IPS-NIHi11 (cell line): ENCODE measurements at places on chromosomes 11 and 22.
A peak's percentile ranks its signal among the peaks of the same experiment; 100 is the strongest.

DNA sequence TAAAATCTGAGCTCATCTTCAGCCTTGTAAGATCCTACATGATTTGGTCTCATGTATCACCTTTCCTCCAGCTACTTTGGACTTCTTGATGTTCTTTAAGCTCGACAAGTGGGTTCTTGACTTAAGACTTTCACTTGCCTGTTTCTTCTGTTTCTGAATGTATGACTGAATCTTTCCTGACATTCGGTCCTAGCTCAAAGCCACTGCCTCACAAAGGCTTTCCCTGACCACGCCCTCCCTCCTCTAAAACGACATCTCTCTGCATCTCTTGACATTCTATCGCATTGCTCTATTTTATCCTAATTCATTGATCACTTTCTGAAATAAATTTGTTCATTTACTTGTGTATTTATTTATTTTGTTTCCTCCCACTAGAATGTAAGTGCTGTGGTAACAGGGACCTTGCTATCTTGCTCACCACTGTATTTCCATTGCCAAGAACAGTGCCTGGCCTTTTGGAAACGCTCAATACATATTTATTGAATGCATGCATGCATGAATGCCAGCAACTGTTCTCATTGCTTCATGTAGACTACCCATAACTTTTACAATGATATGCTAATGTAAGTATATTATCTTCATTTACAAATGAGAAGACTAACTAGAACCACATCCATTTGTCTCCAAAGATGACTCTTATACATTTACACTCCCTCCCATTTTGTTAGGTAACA lies 43.0 kb downstream of the LMO2 start:
- DNase-seq, result no peak

DNA sequence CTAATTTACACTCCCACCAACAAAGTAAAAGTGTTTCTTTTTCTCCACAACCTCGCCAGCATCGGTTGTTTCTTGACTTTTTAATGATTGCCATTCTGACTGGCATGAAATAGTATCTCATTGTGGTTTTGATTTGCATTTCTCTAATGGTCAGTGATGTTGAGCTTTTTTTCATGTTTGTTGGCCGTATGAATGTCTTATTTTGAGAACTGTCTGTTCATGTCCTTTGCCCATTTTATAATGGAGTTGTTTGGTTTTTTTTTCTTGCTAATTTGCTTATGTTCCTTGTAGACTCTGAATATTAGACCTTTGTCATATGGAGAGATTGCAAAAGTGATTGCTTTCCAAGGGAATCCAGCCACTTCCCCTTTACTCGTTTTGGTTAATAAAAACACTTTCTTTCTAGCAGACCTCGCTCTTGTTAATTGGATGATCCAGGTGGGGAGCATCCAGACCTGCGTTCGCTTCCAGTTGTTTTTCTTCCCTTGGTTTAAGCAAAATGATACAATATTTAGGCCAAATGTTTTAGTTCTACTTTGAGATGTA lies 17.1 kb upstream of the APOL4 start:
- no peak for DNase-seq

DNA sequence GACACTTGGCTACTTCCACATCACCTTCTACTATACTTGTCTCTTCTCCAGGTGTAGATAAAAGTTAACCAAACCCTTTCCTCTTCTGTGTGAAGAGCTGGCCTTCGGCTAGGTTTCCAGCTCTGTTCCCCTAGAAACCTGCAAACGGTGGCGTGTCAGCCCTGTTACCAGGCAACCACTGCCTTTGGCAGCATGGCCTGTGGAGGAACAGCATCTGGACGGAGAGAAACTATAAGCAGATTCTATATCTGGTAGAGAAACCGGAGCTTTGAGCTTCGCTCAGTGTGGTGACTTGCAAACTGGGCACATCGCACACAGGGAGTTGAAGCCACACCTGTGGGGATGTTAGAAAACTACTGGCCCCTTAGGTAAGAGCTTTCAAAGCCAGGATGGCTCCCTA lies 35.9 kb downstream of the ARAP1 start:
- DNase-seq, result no peak

- peak; percentile 57 for DNase-seq
These were observed 1.2 kb downstream of the DGCR2 start for GRCh38 chr22:19120829-19121630.

DNA sequence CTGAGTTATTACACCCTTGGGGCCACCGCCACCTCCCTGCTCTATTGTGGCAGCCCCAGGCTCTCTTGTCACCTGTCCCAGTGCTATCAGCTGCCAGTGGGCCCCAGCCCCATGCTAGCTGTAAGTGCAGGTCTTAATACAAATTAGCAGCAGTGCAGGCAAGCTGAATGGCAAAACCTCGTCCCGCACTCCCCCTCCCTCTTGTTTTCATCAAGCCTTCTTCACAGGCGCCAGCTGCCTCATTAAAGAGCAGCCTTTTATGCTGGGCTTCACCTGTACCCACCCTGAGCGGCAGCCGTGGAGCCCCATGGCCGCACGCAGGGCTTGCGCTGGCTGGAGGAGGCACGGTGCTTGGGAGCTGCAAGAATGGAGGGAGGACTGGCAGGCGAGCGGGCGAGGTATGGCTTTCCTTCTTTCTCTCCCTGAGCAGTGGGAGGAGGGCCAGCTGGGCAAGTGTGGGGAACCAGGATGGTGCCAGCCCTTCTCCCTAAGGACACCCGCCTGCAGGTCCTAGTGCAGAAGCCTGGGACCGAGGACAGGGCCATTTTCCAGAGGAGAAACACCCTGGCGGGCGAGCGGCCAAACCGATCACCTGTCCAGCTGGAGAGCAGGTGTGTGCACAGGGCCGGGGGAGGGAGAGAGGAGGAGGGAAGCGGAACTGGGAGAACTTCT lies 70.7 kb downstream of the FLI1 start:
- no peak for DNase-seq

DNA sequence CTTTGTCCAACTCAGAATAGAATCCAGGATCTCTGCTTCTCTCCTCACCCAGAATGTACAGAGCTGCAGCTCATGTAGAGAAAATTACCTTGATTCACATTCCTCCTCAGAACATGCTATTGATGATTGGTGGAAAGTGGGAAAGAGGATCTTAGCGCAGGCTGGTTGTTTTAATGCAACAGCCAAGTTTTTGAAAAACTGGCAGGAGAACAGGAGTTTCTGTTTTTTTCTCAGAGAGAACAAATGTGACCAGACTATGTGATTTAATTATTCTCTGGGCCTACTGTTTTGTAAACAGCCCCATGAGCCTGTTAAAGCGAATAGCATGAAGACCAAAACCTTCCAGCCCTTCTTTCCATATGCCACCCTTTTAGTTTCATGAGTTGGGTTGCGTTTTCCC lies 19.1 kb upstream of the IL18BP start:
- DNase-seq, result no peak

DNA sequence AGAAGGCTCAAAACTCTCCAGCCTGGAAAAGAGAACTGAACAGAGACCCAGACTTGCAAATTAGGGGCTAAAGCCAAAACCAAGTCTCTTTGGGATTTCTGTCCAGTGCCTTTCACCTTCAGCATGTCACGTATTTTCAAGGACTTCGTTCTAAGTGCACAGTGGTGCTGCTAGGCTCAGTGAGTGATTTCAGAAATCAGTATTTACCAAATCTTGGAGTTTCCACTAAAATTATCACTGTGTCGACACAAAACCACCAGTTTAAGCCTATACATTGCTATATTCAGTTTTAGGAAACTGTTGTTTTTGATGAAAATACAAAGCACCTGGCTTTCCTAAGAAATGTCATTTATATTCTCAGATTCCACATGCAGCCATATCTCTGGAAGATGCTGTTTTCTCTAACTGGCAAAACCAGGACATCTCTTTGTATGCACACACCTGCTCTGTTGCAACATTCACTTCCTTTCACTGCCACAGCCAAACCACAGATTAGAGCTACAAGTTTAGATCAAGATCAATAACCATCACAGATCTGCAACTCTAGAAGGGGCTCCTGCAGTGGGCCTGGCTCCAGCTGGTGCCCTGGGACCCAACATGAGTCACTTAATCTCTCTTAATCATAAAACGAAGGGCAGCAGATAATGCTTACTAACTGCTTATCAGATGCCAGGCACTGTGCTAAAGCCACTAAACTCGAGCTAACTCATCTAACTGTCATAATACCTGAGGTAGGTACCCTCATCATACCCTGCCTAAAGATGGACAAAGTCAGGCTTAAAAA lies 22.3 kb downstream of the SMCO4 start:
- DNase-seq, result no peak

- DNase-seq, result no peak
These were observed 61.8 kb upstream of the PRSS23 start for GRCh38 chr11:86738568-86738967.
